CD4-positive, alpha-beta T cell treated with Interleukin-15 for 4 hours (primary cell): ENCODE measurements at places on chromosomes 5 and 9.

DNA sequence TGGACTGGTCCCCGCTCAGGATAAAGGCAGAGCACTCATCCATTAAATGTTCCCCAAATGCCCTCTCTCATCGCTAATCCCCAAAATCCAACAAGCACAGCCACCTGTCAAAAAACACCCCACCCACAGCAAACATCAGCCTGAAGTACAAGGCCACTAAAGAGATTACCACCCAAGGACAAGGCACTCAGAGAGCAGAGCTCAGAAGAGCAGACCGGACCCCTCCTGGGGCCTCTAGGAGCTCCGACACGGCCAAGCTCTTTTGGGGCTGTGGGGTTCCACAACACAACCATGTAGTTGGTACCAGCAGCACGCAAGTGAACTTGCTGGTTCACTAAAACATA is 9.8 kb downstream of the VDAC1 start:
- no peak for DNase-seq

DNA sequence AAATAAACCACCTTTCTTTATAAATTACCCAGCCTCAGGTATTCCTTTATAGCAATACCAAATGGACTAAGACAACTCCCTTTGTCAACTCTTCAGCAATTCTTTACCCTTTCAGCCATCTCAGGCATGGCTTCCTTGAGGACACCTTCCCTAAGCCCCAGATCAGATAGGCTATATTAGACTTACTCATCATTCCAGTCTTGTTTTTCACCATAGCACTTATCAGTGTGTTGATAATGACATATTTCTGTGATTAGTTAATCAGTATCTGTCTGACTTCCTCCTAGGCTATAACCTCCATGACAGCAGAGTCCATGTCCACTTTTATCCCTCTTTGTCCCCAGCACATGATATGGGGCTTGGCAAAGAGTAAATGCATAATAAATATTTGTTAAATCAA is 238.1 kb downstream of the ACTL7B start:
- no peak for DNase-seq

GRCh38 chr5:124697933-124698591 is 48.4 kb downstream of the ZNF608 start:
- DNase-seq: no peak

DNA sequence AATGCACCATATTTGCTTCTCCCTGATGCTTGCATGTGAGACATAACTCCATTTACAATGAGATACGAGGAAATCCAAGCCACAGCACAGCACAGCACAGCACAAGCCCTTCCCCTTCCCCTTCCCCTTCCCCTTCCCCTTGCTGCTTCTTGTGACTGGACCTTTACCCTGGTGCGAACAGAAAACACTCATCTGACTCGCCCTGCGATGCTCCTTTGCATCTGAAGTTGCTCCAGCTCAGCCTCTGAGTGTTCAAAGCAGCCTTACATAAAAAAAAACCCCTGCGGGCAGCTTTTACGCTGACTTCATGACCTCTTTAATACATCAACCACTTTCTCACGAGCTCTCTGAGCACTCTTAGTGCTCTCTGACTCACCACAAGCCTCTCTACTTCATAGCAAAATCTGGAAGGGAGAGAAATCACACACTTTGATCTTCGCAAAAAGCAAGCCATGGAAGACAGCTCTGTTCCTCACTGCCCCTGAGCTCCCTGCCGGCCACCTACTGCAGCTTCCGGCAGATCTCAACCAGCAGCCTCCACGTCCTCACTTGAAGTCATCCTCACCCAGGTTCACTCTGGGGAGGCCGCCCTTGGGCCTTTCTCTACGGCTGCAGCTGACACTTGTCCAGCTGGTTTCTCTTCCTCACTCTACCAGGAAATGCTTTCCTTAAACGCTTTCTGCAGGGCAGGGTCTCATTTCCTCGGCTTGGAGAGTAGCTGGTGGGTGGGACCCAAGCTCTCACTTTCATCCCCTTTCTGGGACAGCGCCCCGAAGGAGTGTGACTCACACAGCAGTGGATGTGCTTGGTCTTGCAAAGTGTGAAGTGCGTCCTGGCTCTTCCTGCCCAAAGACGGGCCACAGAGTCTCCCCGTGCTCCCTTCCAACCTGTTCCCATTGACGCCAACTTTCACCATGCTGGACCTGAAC is 5.3 kb downstream of the SLC34A1 start:
- peak; percentile 83 for DNase-seq

GRCh38 chr9:107548298-107549142 is 59.0 kb upstream of the KLF4 start:
- no peak for DNase-seq

DNA sequence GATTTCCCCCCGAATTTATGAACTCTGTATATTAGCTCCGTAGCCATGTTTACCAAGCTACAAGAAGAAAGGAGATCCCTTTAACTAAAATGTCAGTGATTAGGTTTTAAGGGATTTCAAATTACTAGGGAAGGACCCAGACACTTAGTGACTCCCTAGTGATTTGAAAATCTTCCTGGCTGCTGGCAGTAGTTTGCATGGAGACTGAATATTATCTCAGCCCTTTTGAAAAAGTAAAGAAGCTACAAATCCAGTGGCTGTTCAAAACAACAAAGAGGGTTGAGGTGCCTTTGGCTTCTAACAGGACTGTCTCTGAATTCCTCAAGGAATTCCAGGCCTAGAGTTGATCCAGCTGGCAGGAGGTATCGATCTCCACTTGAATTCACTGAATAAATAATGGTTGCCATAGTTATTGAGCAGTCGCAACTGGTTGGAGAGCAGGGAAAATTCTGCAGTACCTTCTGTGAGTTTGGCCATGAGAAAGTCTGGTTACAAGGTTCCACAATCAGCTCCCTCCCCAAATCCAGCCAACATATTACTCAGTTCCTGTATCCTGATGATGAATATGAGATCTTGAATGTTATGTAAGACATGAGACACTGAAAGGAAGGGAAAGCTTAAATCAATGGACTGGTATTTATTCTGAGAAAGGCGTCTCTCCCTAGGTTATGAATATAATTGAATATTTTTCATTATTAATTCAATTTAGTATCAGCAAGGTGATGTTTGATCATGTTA is 37.7 kb downstream of the NR4A3 start:
- no peak for DNase-seq

GRCh38 chr5:72604798-72605154 is 97.6 kb upstream of the ZNF366 start:
- DNase-seq: no peak

- peak; percentile 48 for DNase-seq
Measured at GRCh38 chr5:68251386-68251785, 35.8 kb downstream of the PIK3R1 start.

GRCh38 chr9:89768650-89769071 is 163.8 kb downstream of the GADD45G start:
- DNase-seq: no peak
